Left renal pelvis (tissue), 4 donors: ENCODE measurements at places on chromosomes 16 and 17.

DNA sequence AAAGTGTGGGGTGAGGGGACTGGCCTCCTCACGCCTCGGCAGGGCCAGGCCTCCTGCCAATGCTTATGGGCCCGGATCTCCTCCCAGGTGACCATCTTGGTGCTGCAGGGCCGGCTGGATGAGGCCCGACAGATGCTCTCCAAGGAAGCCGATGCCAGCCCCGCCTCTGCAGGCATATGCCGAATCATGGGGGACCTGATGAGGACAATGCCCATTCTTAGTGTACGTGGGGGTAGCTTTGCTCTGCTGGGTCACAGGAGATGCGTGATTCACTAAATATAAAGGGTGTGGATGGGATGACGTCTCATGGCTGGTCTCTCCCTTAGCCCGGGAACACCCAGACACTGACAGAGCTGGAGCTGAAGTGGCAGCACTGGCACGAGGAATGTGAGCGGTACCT, 19.5 kb downstream of the NUP85 start:
- no peak for DNase-seq

DNA sequence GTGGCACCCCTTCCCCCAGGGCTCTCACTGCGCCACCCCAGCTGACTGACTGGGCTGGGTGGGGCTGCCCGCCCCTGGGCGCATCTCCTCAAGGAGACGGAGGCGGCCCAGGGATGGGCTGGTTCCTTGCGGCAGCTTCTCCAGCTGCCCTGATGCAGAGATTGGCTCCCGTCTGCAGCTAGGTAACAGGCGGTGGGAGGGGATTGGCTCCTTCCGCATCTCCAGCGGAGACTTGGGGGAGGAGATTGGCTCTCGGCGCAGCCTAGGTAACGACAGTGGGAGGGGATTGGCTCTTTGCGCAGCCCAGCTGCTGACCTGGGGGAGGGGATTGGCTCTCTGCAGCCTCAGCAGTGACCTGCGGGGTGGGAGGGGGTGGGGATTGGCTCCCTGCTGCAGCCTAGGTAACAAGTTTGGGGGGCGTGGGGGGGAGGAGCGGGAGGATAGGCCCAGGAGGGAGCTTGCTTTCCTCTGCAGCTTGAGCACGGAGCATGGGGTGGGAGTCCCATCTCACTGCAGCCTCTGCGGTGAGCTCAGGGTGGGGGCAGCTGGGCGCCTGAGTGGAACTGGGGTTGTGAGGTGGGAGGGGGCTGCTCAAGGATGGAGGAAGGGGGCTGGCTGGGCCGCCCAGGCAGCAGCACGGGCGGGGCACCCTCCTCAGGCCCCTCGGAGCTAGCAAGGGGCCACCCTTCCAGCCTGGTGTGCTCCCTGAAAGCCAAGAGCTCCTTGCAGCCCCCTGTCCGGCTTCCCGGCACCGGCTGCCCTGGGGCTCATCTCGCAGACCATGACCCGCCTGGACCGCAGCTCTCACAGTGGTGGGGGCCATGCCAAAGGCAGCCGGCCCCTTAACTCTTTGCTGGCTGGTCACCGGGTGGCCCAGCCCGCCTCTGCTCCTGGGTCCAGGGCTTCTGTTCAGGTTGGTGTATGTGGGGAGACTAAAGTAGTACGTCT, 6.4 kb downstream of the NFE2L1 start:
- DNase-seq = peak; percentile 90

DNA sequence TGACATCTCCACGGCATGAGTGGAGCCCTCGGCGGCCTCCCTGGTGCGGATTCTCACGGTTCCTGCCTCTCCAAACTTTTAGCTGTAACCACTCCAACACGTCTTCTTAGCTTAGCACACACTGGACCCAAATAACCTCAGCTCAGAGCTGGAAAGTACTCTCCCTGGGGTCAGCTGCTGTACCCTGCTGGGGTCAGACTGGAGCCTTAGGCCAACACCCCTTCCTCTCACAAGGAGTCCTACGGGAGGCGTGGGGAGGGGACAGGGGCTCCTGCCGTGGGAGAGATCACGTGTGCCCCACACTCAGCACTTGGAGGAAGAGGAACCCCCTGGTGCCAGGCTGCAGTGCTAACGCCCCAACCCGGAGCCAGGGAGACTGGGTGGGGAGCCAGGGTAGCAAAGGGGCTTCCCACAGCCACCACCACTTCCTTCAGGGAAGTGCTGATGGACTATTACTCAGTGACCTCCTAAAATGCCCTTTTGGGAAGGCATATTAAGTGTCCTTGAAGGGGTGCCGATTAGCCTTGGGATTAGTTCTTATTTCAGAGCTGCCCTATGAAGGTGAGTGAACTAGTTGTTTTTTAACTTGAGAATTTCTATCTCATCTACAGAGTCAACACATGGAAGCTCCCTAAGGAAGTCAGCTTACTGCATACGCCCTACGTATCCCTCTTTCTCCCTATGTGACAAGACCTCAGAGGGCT, 124.0 kb downstream of the HIC1 start:
- no peak for DNase-seq

- no peak for DNase-seq
These were observed 186.3 kb upstream of the XYLT1 start for GRCh38 chr16:17657045-17657444.

DNA sequence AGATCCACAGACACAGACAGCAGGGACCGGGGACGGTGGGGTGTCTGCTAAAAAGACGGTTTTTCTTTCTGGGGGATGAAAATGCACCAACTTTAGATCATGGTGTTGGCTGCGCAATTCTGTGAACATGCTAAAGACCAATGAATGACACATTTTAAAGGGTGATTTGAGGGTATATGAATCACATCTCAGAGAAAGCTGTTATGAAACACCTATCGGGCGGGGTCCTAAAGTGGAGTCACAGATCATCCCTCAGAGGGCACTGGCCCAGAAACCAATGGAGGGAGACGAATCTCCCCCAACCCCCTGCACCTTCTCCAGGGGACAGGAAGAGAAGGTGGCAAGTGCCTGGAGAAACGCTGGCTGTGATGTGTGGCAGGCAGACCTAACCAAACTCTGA, 26.0 kb downstream of the KLHDC4 start:
- DNase-seq = no peak

GRCh38 chr16:47211218-47211617, 67.5 kb upstream of the NETO2 start:
- no peak for DNase-seq

GRCh38 chr16:30979170-30980022, 5.6 kb upstream of the HSD3B7 start:
- no peak for DNase-seq
